ENCODE measurements at places on chromosomes 12 and 14.
A peak's percentile ranks its signal among the peaks of the same experiment; 100 is the strongest.

GRCh38 chr12:18476861-18477260, 215.5 kb downstream of the PIK3C2G start:
- DNase-seq = peak; percentile 33

- DNase-seq = peak; percentile 80
Observed at GRCh38 chr14:100900837-100901390, 2.6 kb downstream of the RTL1 start.

DNA sequence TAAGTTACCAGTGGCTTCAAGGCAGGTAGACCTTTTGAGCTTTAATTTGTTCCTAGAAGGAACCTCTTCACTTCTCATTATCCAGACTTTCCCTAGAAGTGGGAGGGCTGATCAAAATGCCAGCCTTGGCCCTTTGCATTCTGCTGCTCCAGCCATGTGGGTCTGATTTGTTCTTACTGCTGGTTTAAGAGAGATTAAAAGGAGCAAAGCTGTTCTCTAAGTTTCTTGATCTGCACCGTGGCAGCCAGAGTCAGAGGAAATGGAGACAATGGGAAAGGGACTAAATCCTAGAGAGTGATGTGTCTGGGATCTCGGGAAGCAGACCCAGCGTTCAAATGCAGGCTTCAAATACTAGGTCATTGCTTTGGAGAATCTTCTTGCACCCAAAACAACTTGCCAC, 759.7 kb downstream of the DIO2 start:
- no peak for DNase-seq

- peak; percentile 73 for DNase-seq
Observed at GRCh38 chr14:71675126-71675899, 256.9 kb upstream of the RGS6 start.

GRCh38 chr12:34401659-34402227, 379.4 kb downstream of the ALG10 start:
- no peak for DNase-seq

DNA sequence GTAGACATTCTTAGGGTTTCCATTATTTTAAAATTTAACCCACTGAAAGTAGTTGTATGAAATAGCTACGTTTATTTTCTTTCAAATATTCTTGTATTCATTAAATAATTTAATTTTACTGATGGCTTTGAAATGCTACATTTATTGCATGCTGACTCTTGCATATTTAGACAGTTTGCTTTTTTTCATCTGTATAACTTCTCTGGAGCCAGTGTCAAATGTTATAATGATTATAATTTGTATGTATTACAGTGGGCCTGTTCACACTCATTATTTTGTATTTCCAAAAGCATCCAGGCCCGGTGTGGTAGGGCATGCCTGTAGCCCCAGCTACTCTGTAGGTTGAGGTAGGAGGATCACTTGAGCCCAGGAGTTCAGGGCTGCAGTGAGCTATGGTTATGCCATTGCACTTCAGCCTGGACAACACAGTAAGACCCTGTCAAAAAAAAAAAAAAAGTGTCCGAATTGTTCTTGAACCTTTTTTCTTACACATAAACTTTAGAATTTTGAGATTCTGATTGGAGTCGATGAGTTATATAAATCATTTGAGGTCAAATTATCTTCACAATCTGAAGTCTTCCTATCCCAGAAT, 905 bp downstream of the ZNF84 start:
- DNase-seq = no peak

Measured in GM23338 (cell line).